ENCODE measurements at places on chromosomes 1 and 21.
A peak's percentile ranks its signal among the peaks of the same experiment; 100 is the strongest.

- DNase-seq: no peak
These were observed 6.3 kb upstream of the FOXD2 start for GRCh38 chr1:47431534-47431933.

DNA sequence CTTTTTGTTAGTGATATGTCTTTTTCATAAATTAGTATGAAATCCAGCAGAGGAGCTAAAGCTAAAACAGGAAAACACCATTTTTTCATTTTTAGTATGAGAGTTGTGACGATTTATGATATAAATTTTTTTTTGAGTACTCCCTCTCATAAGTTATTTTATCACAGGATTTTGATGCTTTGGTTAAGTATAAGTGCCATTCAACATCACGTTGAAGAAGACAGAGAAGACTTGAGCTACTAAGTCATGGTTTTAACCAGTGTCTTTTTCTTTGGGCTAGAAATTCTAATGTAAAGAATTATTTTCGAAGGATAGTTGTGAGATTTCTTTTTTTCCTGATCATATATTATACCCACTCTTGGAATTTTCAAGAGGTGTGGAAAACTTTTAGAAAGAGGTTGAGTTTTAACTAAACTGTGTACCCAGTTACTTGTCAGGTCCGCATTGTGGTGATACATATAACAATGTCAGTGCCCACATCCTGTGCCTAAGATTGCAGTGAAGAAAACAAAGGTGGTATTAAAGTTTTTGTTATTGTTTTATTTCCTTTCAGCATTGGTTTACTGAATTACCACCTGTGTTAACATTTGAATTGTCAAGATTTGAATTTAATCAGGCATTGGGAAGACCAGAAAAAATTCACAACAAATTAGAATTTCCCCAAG lies 93.8 kb downstream of the USP25 start:
- no peak for DNase-seq

DNA sequence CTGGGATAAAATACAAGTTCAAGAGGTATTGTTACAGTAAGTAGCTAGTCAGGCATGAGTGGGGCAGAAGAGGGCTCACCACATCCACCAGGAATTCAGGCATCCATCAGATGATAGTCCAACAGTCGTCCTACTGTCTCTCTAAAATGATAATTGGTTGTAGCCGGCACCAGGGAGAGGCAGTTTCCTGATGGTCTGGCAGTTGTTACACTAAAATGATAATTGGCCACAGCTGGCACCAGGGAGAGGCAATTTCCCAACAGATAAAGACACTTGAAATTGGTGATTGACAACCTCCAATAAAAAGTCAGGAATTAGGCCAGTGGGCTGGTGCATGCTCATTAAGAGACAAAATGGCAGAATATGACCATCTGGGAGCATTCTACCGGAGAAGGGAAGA lies 545.8 kb downstream of the AMY1C start:
- DNase-seq: no peak

GRCh38 chr1:203364094-203364801 lies 13.3 kb upstream of the FMOD start:
- no peak for DNase-seq

- peak; percentile 22 for DNase-seq
These were observed 19.7 kb upstream of the LMX1A start for GRCh38 chr1:165376041-165376810.

DNA sequence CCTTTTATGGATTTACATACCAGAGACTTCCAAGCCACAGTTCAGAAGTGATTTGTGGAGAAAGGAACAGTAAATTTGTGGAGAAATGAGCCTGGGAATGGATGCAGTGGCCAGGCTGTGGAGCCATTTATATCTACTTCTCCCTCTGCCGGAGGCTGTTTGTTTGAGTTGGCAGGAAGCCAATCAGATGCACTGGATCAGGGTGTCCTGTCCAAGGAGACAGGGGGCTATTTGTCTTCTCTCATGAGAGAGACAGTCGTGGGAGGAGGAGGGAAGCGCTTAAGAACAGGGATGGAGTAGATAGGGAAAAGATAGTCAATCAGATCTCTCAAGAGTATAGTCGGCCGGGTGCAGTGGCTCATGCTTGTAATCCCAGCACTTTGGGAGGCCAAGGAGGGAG lies 2.8 kb upstream of the HAPLN2 start:
- DNase-seq: no peak

DNA sequence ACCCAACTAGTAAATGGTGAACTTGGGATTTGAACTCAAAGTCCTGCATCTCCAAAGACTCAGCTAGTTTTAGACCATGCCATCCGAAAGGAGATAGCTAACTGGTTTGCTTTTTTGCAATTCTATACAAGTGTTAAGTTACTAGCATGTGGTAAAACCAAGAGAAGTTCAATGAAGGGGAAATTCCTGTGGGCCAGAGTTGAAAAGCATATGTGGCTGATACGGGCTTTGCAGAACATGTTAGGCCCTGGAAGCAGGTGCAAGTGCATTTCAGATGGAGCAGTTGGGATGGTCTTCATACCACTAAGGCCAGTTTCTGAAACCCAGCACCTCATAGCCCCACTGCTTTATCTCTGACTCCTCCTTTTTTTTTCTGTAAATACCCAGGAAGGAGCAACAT lies 620.9 kb downstream of the PLPP3 start:
- no peak for DNase-seq

DNA sequence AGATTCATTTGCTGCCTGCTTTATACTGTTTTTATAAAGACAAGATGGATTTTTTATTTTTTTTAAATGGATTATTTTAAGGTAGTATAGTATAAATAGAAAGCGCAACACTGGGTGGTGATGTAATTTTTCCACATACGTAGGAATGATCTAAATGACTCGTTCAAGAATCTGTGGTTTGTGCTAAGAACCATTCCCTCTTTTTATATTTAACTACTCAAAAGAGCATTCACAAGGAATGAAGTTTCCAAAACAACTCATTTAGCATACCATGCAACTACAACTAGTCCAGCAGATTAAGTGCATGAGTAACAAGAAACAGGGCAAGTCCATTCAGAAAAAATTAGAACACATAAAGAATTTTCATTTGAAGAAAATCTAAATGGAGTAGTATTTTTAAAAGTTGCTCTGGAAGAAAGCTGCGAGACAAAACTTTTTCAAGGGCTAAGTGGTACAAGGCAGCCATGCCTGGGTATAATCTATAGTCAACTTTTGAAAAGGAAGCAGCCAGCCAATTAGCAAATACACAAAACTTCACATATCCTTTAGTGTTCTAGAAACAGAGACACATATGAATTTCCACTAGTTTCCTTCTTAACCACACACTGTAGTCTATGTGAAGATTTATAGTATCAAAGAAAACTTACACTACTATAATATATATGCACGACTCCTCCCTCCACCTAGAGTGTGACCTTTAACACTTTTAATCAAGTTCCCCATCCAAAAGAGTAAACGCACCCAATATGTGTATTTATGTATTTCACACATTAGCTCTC lies 23.4 kb downstream of the GTF2B start:
- no peak for DNase-seq

DNA sequence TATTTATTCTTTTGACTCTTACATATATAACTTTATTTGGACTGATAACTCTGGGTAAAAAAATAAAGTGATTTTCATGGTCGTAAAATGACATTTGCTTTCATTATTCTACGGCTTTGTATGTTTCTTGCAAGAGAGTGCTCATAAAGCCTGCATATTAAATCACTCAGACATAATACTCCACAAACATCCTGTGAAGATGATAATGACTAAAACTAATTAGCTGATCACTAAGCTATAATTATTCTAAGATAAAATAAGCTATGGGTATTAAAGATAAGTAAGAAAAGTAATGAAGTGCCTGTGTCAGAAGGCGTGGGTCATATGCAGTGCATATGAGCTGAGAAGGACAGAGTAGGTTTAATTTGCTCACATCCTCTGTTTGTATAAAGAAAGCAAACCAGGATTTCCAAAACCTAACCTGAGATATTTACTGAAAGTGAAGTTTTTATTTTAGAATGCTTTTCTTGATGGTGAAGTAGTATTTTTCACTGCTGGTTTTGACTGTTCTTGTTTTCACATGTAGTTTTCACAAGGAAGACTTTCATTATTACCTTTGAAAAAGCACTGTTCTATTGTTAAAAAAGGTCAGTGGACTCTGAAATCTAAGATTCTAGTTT lies 278.8 kb downstream of the AMY1C start:
- no peak for DNase-seq

DNA sequence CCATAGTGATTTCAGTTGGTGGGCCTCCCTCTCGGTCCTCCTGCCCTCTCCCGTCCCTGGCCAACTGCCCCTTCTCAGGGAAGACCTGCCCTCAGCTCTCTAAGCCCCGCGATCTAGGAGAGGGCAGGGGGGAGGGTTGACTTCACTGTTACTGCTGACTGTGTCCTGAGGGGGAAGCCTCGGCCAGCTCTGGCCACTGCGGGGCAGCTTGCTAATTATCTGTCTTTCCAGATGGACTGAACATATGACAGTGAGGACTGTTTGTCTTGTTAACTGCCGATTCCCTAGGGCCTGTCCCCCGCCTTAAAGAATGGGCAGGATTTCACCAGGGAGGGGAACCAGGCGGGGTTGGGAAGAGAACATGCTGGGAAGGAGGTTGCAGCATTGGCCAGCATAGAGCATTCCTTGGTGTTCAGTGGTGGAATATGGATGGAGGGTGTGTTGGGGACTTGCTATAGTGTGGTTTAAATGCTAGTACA lies 22.9 kb downstream of the NIPAL3 start:
- DNase-seq: no peak

DNA sequence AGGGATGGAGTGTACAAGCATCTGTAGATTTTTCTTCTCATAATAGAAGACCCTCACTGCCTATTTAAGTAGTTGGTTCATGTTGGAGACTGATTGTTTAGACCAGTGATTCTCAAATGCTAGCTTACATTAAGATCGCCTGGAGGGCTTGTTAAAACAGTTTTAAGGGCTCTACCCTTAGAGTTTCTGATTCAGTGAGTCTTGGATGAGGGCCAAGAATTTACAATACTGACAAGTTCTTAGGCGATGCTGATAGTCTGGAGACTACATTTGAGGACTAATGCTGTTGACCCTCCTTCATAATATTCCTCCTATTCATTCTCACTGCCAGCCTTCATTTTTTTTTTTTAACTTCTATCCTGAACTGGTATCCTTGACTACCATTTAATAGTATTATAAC lies 15.2 kb upstream of the AGO3 start:
- no peak for DNase-seq

DNA sequence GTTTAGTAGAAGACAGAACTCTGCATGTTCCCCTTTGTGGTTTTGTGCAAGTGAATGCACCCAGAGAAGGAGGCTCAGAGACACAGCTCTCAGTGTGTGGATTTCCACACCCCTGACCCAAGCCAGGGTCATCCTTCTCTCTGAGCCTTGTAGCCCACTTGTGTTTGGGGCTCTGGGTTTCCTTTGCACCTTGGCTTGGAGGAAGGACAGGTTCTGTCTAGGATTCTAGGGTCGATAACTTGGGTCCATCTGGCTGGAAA lies 27.2 kb downstream of the MYOG start:
- DNase-seq: no peak

- no peak for DNase-seq
These were observed 115.3 kb downstream of the RUNX1 start for GRCh38 chr21:34933609-34934335.

DNA sequence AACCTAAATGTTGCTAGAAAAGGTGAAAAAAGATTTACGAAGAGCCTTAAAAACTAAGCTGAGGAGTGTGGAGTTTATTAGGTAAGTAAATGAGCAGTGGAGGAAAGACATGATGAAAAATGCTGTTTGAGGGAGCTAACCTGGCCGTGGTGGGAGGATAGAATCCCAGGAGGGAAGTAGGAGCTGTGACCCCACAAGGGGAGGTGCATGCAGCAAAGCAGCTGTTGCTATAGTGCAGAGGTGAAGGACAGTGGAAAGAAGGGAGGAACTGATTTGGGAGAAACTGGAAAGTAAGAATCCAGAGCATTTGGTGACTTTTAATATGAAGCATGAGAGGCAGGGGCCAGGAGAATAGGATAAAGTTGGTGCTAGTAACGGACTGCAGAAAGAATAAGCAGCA lies 271.7 kb upstream of the ADGRL2 start:
- DNase-seq: no peak

GRCh38 chr1:55007625-55008024 lies 8.9 kb downstream of the BSND start:
- no peak for DNase-seq

- DNase-seq: no peak
These were observed 406.5 kb downstream of the DUSP10 start for GRCh38 chr1:221335161-221336101.

DNA sequence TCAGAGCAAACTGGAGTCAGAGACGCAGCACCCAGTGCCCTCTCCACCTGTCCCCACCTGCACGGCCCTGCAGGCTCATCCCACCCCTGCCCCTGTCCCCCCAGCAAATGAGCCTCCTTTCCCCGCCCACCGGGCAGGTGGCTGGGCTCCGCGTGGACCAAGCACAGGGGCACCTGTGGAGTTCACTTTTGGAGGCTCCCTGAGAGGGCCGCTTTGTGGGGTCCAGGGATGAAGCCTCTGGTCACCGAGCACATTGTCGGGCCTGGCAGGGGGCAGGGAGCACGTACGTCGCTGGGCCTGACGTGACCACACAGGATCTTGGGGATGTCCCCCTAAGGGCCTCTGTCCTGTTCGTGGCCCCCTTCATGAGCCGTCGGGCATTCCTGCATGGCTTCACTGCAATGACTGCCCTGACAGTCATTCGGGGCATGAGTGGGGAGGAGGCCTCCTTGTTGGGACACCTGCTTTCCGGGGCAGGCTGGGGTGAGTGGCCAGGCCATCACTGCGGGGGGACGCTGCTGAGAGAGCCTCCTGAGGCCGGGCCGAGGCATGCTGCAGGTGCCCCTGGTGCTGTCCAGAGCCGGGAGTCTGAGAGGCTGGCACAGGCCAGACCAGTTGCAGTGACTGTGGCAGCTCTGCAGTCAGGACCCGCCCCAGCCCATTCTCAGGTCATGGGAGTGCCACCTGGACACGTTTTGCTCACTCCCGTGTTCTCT lies 19.7 kb downstream of the SLX9 start:
- DNase-seq: no peak

DNA sequence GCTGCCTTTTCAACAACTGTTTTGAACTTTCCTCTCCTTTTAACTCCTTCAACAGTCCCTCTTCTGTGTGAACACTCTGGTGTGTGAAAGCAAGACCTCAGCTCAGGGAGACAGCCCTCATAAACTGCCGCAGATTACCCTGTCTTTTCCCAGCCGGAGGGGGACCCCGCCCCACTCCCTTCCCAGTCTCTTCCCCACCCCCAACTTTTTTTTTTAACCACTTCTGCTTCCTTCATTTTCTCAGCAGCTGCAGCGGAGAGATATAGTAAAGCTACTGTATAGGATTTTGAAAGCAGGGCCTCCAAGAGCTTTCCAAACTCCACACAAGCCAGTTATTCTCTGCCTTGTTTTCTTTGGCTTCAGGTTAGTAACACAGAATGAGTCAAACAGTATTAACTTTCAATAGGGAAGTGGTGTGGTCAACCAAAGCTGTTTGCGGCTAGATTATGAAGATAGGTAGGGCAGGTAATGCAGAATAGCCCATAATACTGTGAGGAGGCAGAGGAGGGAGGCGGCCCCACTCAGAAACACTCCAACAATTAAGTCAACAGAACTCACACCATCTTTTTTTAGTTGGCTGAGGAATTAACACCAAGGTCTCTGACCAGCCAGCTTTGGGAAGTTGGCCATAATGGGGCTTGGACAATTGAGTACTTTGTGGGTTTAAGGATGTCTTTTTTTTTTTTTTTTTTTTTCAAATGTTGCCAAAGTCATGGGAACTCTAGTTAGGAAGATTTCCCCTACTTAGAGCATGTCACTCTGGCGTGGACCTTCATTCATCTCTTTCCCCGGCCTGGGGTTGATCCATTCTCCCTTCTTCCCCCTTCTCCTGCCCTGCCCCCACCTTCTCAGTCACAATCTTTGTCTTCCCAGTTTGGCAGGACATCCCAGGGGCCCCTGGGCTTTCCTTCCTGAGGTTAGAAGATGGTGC lies 177.0 kb downstream of the CLIC6 start:
- no peak for DNase-seq

GRCh38 chr1:247362153-247362552 lies 30.5 kb upstream of the ZNF496 start:
- no peak for DNase-seq
